ENCODE measurements at places on chromosomes 4 and X.

DNA sequence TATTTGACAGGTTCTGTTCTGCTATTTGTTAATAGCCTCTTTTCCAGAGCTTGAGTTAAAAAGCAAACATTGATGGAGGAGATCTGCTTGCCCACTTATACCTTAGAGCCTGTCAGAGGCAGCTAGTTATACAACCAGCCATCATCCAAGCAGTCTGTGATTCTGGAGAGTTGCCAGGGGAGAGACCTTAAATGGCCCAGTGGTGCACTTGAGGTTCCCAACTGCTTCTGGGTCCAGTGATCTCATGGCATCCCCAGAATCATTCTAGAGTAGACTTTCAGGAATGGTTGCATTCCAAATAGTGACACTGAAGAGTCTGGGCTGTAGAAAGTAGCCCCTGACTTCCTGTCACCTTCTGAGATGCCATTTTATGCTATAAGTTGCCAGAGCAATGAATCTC, 160.7 kb downstream of the FHIP1A start:
- DNase-seq, result no peak

DNA sequence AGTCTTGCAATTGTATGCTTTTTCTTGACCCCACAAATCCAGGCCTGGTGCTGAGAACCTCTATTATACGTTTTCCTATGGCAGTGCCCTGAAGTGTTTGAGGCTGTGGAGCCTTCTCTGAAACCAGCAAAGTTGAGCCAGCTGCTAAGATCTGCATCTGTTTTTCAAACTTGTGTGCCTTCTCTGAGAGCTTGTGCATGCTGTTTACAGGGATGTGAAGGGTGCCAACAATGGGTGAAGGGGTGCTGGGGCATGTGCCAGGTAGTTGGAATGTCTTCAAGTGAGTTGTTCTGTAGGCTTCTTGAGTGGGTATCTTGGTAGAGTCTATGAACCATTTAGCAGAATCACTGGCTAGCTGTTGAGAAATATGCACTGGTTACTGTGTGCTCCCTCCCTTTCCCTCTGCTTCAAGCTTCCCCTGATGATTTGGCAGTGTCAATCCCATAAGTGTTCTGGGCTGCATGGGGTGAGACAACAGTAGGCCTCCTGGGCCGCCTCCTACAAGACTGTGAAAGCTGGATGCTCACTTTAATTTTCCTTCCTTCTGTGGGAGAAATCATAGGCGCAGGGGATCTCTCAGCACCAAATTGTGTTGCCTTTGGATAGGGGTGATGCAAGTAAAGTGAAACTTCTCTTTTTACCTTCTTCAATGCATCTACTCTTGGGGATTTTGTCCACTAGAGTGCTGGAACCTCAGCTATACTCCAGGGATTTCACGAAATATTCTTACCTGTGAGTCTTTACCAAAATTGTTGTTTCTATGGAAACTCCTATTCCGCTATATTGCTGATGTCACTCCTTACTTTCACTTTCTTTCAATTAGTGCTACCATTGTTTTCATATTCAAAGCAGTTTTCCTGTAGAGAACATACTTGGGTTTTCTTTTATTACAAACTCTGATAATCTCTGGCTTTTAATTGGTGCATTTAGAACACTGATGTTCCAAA, 30.0 kb downstream of the ITM2A start:
- DNase-seq, result no peak

DNA sequence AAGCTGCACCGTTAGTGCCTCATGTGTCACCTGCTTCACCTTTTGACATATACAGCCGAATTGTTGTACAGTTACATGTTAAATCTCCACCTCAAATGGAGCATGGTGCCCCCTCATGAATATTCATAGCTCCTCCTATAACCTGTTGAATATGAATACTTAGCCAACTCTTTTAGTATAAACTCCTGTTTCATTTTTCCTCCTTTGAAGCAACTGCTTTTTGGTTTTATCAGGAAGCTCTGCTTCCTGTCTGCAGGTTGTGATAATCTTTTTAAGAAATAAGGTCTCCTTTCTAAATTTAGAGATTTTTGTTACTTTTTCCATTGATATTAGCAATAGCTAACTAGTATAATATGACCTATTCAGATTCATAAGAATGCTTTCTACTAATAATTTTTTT, 1429.2 kb upstream of the AGA start:
- no peak for DNase-seq

DNA sequence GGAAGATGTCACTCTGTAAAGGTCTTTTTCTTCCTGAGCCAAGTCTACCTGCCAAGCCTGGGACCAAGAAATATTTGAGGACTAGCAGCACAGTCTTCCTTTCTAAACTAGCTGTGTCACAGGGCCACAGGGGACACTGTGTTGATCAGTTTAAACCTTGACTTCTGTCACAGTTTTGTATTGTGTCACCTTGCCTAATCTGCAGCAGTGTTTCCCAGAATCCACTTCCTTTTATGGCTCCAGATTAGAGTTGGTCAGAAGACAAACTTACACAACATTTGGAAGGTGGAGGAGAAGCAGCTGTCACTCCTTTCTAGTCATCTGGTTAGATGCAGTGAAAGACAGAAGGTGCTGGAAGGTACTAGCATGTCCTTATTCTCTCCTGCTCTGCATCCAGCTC, 143.1 kb upstream of the BCOR start:
- no peak for DNase-seq

DNA sequence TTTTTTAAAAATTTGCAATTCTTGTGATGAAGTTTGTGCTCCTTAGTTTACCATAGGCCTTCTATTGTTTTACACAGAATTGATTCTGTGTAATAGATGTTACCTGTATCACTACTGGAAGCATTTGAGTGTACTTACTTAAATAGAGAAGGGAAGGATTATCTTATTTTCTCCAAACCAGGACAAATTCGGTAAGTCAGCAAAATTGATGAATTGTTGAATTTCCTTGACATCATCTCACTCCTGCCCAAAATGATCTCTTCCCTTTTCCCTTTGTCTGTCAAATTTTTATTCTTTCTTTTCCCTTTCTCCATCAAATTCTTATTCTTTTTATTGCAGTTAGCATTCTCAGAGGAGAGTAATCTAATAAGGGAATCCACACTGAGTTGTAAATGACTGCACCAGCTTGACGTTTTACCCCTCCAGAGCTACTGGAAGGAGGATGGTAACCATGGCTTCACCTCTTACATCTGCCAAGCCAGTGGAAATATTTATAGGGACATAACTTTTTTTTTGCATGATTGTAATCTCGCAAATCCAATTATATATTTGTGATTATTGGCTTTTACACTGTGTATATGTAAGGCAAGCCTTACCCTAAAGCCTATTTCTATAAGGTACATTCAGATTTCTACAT, 42.6 kb upstream of the HAND2 start:
- no peak for DNase-seq

GRCh38 chr4:2402048-2402842, 16.2 kb downstream of the ZFYVE28 start:
- peak; percentile 46 for DNase-seq

GRCh38 chr4:145271194-145271593, 90.8 kb upstream of the OTUD4 start:
- no peak for DNase-seq

DNA sequence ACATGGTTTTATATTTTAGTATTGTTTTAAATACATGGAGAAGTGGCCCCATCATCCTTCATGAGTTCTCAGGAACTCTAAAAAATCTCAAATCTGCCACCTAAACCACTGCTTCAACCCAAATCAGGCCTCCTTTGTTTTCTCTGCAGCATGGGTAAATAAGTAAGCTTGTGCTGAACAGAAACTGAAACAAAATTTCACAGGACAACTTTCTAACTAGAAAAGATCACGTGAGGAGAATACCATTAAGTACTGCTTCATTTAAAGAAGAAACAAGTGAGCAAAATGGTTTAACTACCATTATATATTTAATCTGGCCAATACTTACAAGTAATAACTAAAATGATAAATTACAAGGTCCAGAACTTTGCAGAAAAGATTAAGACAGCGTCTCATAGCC, 2.5 kb downstream of the ARAP2 start:
- DNase-seq, result no peak

GRCh38 chrX:47358387-47359065, 11.9 kb upstream of the ZNF157 start:
- no peak for DNase-seq

DNA sequence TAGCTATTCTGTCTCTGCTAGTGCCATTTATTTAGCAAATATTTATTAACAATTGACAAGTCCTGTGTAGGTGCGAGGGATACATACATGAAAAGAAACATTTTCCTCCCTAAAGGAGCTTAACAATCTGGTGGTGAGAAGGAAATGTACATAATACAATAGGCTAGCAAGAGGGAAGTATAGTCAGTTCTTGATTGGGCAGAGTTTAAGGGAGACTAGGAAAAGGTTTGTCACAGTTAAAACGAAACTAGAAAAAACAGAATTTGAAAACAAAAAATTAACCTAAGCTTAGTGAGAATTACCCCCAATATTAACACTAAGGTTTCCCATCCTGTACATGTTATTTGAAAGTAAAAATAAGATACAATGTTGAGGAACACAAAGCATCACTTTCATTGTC, 8.6 kb upstream of the MAML3 start:
- no peak for DNase-seq

Data from progenitor cell of endocrine pancreas (in vitro differentiated cells).